Substantia nigra (tissue), 51 donors: ENCODE measurements at places on chromosomes 16 and 17.

GRCh38 chr17:43308999-43309398 lies 75.2 kb upstream of the RNU2-1 start:
- no peak for DNase-seq

GRCh38 chr17:19645734-19646201 lies 2.8 kb upstream of the ALDH3A2 start:
- no peak for DNase-seq

DNA sequence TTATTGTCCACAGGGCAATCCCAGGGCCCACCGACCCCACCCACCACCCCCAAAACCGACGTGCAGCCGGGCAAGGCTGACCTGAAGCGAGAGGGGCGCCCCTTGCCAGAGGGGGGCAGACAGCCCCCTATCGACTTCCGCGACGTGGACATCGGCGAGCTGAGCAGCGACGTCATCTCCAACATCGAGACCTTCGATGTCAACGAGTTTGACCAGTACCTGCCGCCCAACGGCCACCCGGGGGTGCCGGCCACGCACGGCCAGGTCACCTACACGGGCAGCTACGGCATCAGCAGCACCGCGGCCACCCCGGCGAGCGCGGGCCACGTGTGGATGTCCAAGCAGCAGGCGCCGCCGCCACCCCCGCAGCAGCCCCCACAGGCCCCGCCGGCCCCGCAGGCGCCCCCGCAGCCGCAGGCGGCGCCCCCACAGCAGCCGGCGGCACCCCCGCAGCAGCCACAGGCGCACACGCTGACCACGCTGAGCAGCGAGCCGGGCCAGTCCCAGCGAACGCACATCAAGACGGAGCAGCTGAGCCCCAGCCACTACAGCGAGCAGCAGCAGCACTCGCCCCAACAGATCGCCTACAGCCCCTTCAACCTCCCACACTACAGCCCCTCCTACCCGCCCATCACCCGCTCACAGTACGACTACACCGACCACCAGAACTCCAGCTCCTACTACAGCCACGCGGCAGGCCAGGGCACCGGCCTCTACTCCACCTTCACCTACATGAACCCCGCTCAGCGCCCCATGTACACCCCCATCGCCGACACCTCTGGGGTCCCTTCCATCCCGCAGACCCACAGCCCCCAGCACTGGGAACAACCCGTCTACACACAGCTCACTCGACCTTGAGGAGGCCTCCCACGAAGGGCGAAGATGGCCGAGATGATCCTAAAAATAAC lies 3.0 kb downstream of the SOX9 start:
- no peak for DNase-seq

- no peak for DNase-seq
Observed at GRCh38 chr17:10380631-10381408, 8.0 kb upstream of the MYH13 start.

- DNase-seq: no peak
Observed at GRCh38 chr17:73834684-73835343, 190.6 kb upstream of the SDK2 start.

DNA sequence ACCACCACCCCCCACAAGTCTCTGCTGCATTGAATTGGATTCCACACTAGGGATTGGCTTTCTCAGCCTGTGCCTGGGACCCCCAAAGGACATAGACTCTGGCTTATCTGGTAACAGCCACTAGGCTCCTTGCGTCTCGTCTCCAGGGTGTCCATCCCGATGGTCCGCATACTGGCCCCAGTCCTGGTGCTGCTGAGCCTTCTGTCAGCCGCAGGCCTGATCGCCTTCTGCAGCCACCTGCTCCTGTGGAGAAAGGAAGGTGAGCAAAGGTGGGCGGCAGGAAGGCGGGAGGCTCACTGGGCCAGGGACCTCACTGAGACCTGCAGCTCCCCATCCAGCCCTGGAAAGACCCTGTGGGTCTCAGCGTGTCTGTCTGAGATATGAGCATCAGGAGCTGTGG lies 8.1 kb downstream of the CD300LG start:
- no peak for DNase-seq

DNA sequence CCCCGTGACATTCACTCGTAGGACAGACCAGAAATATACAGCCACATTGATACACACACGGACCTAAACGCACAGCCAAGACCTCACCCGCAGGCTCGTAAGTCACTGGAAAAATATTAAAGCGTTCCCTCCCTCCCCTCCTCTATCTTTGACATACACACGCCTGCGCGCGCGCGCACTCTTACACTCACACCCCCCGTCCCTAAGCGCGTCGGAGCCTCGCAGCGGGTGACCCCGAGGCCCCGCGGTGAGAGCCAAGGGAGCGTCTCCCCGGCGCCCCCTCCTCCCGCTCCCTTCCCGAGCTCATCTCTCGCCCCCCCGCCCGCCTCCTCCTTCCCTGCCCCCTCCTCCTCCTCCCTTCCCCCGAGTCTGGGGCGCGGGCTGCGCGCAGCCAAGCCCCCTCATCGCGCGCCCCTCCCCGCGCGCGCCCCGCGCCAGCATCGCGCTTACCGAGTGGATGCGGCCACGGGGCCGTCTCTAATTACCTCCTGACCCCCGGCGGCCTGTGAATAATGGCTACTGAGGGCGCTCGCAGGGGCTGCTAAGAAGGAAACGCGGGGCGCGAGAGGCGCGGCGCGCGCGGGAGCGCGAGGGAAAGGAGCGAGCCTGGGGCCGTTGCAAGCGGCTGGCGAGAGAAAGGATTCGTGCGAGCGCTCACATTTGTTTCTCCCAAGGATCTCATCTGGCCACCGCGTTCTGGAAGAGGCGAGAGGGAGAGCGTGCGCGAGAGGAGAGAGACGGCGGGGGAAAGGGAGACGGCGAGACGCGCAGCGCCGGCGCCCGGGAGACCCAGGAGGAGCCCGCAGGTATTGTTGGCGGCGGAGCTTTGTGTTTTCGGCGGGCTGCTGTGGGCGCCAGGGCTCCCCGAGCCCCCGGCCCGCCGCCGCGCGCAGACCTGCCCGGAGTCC lies 42.4 kb downstream of the RAI1 start:
- peak; percentile 40 for DNase-seq

GRCh38 chr16:67516296-67517154 lies 12.1 kb upstream of the RIPOR1 start:
- no peak for DNase-seq

DNA sequence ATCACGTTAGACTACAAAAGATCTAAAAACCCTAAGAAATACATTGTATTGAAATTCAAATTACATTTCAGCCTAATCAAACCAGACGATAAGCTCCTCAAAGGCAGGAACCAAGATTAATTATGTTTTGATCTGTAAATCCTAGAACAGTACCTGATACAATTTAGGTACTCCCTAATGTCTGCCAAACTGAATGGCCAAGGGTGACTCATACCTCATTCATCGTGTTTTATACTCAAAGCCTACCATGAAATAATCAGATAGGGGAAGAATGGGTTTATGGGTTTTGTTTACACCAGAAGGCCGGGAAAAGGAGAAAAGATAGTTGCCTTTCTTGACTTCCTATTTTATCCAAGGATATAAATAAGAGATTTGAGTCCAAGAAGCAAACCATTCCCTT lies 19.3 kb downstream of the MMD start:
- no peak for DNase-seq

- no peak for DNase-seq
Observed at GRCh38 chr17:227946-228615, 46.6 kb upstream of the DOC2B start.

GRCh38 chr16:68529608-68529930 lies 9.5 kb upstream of the ZFP90 start:
- no peak for DNase-seq

GRCh38 chr17:42221886-42222745 lies 27.8 kb upstream of the GHDC start:
- DNase-seq: peak; percentile 10

GRCh38 chr16:17098685-17099084 lies 372.1 kb downstream of the XYLT1 start:
- no peak for DNase-seq

- no peak for DNase-seq
Observed at GRCh38 chr17:19409066-19409465, 2.0 kb upstream of the RNF112 start.

DNA sequence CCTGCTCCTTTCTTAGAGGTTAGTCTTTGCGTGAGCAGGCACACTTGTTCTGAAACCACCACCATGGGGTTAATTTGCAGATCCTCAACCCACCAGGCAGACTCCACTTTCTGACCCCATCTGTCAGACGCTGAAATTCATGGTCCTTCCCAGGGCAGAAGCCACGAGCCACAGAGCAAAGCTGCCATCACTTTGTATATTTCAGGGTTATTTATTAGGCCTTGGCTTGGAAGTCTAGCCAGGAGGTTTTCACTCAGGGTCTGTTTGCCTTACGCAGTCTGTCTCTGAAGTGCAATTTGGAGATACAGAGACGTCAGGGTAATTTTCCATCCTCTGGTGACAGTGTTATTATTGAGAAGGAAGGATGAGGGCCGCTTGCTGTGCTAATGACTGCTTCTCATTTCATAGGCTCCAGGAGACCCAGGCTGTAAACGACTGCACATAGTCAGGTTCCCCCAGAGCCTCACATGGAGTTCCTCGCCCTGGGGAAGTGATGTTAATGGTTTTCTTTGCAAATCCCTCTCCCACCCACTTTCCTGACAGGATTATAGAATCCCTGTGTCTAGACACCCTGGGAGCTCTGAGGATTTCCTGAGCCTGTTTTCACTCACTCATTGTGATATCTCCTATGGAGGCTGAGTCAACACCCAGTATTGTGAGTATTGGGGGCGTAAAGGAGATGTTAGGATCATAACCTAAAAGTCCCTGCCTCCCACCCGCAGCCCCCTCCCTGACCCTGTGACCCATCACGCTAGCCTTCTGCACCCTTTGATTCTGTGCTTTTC lies 269.0 kb downstream of the ABCC12 start:
- no peak for DNase-seq

- no peak for DNase-seq
Observed at GRCh38 chr17:10136258-10136981, 62.0 kb downstream of the GAS7 start.

DNA sequence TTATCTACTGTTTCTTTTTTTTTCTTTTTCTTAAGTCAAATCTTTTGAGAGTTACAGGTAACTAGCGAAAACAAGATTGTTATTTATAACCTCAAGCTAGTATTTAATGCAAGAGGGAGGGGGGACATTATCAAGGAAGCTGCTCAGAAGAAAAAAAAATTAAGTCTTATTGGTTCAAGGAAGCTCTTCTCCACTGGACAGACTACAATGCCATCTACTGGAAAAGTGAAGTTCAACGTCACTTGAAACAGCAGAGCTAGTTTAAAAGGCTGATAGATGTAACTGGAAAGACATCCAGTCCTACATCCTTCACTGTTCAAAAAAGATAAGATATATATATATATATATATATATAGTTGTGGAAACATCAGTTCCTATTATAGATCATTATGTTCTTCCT lies 418.0 kb upstream of the PSMD7 start:
- no peak for DNase-seq

- DNase-seq: no peak
Observed at GRCh38 chr17:64001091-64001579, 3.0 kb downstream of the PRR29 start.

- no peak for DNase-seq
Observed at GRCh38 chr16:84759061-84759460, 59.3 kb downstream of the USP10 start.

DNA sequence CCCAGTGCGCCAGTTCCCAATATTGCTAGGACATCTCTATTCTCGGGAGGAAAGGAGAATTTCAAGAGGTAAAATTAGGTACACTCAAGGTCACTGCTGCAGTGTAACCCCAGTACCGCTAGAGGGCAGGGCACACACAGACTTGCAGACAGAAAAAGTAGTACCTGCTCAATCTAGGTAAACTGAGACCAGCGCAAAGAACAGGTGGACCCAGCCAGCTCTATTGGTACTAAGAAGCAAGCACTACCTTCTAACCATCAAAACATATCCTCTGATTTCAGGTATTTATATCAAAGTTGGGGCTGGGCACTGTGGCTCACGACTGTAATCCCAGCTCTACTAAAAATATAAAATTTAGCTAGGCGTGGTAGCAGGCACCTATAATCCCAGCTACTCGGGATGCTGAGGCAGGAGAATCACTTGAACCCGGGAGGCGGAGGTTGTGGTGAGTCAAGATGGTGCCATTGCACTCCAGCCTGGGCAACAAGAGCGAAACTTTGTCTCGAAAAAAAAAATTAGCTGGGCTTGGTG lies 3.6 kb upstream of the WDR81 start:
- DNase-seq: peak; percentile 38

GRCh38 chr17:78380370-78380769 lies 1.9 kb downstream of the PGS1 start:
- DNase-seq: no peak

GRCh38 chr16:82833378-82833993 lies 206.7 kb downstream of the CDH13 start:
- DNase-seq: no peak

DNA sequence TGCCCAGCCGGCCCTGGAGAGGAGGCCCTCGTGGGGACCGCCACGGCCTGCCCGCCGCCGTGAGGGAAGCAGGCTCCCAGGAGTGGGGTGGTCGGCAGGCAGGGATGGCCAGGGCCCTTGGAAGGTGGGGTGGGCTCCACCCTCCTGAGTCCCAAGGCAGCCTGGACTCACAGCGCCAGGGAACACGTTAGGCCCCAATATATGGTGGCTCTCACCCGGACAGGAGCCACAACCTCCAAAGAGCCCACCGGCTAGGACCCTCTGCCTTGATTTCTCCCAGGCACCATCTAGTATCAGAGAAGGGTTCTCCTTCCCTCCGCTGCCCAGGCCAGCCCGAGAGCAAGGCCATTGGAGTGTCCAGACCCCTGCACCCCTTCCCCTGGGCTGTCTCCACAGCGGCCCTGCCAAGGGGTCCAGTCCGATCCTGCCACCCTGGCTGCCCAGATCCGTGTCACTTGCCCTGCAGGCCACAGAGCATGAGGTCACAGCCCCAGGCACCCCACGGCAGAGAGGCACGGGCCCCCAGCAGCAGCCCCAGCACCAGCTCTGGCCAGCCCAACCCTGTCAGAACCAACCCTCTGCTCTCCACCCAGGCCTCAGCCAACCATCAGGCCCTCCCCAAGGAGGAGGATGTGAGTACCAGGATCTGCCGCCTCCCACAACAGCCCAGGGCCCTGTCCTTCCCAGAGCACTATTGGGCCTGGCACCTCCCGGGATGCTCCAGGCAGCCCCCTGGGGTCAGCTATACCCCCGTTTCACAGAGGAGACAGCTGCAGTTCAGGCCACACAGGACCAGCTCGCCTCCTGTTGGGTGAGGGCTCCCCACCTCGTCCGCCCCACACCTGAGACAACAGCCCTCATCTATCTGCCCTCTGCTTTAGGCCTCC lies 1.1 kb upstream of the AXIN1 start:
- DNase-seq: no peak
